ENCODE measurements at places on chromosomes 1 and 21.

GRCh38 chr1:170807432-170807831, 127.9 kb upstream of the MROH9 start:
- no peak for DNase-seq

DNA sequence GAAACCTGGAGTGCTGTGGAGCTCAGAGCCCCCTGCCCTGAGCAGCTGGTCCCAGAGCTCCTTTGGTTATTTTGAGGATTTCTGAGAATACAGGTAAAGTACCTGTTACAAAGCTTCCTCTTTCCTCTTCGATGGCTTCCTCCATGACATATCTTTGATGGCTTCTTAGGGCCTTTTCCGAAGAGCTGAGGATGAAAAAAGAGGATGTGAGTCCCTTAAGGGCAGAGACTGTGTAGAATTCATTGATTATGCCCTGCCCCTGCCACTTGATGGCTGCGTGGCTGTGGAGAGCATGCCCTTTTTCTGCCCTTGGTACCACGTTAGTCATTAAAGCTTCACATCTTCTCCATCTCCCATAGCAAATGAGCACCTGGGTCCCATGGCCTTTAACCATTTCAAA, 14.2 kb downstream of the TEX35 start:
- no peak for DNase-seq

- DNase-seq, result peak; percentile 82
Observed at GRCh38 chr1:6127587-6128163, 52.4 kb downstream of the CHD5 start.

GRCh38 chr1:53166912-53167311, 24.5 kb upstream of the SLC1A7 start:
- no peak for DNase-seq

GRCh38 chr1:234918181-234918841, 210.3 kb downstream of the TOMM20 start:
- DNase-seq, result no peak

DNA sequence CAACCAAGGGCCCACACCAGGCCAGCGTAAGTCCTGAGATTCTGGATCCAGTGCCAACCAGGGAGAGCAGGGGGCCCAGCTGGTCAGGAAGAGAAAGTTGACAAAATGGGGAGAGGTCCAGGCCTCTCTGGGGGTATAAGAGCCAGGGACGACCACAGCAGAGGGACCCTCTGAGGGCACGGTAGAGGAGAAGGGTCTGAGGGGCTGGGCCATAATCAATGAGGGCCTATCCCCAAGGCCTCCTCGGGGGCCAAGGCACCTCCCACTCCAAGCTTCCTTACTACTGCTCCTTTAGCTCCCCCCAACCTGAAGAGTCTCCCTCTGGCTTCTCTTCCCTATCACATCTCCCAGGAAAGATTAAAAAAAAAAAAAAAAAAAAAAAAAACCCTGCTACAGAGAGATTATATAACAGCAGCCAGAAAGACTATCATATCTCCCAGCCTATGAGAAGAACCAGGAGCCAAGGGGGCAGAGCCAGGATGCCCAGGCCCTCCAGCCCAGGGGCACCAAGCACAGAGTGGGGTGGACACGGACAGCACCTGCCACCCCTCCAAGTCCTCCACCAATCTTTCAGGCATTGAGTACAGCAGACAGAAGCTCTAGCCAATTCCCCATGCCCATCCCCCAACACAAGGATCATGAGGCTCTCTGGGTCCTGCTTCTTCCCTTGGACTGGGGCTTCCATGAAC, 2.7 kb downstream of the MEF2D start:
- no peak for DNase-seq

- no peak for DNase-seq
Observed at GRCh38 chr1:42692461-42692860, 10.2 kb downstream of the YBX1 start.

GRCh38 chr1:197159461-197159860, 13.0 kb upstream of the ASPM start:
- no peak for DNase-seq

GRCh38 chr1:17569200-17570139, 30.0 kb downstream of the ARHGEF10L start:
- no peak for DNase-seq

DNA sequence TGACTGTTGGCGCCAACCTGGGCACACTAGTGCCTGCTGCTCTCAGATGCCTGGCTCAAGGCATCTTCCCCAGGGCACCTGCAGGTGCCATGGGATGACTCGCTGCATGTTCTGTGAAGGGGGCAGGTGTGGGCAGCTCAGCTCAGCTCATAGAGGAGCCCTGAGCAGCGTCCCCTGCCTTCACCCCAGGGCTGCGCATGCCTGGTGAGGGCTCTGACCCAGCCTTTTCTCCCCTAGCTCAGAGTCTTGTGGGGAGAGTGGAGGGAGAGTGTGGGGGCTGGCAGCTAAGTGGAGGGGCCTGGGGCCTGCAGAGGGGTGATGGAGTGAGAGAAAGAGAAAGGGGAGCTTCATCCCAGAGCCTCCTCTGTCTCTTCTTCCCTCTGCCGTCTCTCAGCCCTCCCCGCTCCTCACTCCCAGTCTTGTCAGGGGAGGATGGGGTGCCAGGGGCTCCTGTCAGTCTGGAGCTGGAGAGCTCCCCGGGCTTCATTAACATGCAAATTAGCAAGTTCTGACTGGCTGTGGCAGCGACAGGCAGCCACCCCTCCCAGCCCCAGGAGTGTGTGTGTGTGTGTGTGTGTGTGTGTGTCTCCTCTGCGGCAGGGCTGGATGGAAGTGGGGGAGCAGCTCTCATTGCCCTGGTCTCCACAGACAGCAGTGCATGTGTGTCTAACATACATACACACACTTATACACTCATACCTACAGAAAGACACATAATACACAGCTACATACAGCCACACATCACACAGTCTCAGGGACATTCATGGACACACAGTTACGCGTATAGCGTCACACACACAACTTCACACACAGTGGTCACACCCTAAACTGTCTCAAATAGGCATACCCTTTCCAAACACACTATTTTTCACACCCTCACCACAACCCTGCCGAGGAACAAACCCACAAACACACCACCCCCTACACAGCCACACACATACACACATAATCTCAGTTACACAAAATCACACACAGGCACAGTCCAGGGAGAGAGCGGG, 34.0 kb downstream of the FOXO6 start:
- DNase-seq, result no peak

DNA sequence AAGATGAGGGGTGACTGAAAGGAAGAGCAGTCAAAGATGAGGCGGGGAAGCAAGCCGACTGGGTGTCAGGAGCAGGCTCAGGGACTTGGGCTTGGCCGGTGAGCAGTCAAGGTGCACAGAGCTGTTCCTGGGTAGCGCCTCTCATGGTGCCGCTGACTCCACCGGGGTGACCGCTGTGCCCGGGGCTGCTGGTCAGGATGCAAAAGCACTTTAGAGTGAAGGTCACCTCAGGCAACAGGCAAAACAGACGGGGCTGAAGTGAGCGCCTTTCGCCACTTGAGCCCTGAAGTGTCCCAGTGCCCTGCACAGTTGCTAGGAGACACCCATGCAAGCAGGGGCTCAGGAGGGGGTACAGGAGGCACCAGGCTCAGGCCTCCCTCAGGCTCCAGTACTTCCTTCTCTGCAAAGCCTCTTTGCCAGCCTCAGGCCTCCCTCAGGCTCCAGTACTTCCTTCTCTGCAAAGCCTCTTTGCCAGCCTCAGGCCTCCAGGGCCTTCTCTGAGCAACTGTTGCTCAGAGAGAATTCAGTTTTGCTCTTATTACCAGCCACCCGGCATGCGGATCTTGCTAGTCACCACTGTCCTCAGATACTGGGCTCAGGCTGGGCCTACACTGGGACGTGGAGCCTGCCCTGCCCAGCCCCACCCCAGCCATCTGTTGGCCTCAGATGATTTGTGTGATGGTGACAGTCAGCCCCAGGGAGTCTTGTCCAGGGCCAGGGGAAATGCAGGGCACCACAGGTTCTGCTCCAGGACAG, 99.7 kb upstream of the IRF2BP2 start:
- no peak for DNase-seq

GRCh38 chr21:18772897-18773296, 369.3 kb upstream of the TMPRSS15 start:
- DNase-seq, result no peak

DNA sequence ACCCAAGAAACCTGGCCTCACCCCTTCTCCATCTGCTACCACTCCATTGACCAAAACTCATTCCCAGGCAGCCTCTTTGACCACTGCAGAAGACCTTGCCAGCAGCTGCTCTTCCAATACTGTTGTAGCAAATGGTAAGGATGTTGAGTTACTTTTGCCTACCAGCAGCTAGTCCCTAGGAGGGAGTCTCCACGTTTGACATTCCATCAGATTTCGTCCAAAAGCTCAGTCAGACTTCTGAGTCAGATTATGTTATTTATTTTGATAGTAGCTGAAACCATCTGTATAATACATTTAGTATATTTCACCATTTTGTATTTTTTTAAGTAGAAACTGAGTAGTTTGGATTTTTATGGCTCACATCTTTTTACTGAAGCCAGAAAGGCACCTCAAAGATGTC, 51.5 kb upstream of the WNT2B start:
- no peak for DNase-seq

GRCh38 chr1:3000214-3000613, 21.1 kb upstream of the ACTRT2 start:
- DNase-seq, result no peak

DNA sequence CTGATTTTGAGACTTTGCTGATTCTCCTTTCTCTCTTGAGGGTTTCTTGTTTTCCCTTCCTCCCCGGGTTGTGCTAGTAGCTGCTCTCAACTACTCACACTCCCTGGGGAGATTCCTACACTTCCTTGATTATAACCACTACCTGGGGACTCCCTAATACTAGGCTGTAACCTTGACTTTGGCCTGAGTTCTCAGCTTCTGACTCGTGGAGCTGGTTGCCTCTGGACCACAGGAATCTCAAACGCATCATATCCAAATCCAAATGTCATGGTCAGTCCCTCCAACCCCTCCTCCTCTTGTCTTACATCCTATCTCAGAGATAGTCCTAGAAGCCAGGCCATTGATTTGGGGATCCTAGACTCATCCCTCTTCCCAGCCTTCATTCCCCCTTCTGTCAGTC, 12.0 kb downstream of the MOV10 start:
- no peak for DNase-seq

DNA sequence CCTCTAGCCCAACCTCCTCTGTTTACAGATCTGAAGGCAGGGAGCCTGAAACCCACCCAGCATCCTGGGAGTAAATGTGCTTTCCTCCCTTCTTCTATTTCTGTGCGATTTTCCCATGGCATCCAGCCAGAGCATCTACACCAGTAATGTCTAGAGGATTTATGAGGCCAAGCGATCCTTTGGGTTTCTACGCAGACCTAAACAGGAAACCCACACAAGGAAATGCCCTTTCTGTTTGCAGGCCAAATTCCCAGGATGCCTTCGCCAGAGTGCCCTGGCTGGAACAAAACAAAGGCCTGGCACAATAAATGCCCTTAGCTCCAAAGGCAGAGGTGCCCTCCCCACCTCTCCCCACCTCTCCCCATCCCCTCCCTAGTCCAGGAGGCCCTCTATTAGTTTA, 110.5 kb upstream of the CDC42BPA start:
- no peak for DNase-seq
